CD4-positive, alpha-beta T cell treated with Interleukin-12 subunit alpha and Interleukin-12 subunit beta, for 1 hour (primary cell): ENCODE measurements at places on chromosomes 7 and 10.
A peak's percentile ranks its signal among the peaks of the same experiment; 100 is the strongest.

- DNase-seq: no peak
Measured at GRCh38 chr10:10917031-10917430, 100.6 kb upstream of the CELF2 start.

- DNase-seq: no peak
Measured at GRCh38 chr7:104039363-104039762, 49.9 kb upstream of the RELN start.

DNA sequence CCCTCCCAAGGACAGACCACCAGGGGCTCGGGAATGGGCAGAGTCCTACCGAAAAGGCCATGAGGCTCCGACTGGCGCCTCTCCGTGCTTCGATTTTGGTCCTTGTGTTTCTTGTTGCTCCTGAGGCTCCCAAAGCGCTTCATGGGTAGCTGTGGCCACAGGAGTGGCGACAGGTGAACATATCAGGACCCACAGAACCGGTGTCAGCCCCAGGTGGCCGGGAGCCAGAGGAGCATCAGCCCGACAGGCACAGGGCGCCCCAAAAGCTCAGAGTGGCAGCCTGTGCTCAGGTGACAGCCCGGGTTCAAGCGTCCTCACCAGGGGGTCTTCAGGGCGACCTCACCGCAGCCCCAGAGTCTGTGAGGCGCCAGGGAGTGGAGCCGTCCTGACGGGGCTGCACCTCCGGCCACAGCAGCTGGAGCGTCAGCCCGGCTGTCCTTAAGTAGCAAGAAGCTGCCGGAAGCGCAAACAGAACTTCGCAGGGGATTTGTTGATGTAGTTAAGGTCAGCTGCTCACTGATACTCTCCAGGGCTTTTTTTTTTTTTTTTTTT is 141.0 kb downstream of the PRKAG2 start:
- DNase-seq: no peak

- DNase-seq: no peak
Measured at GRCh38 chr10:116006508-116006907, 266.5 kb downstream of the GFRA1 start.

DNA sequence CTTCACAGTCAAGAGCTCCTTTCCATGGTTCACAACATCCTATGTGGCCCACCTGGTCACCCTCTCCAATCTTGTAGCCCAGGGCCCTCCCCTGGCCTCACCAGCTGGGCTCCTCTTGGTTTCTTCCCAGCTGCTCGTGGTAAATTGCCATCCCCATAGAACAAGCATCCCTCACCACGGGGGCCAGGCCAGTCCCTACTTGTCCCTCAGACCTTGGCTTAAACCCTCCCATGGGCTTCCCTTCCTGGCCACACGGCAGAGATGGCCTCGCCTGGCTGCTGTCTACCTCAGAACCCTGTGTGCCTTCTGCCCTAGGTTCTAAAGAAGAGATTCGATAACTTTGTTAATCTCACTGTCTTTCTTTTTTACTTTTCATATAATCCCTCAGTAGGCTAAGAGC is 153.3 kb upstream of the TCERG1L start:
- DNase-seq: no peak

- no peak for DNase-seq
Measured at GRCh38 chr10:33136781-33137180, 178.8 kb upstream of the ITGB1 start.

GRCh38 chr10:14757986-14758385 is 16.7 kb downstream of the FAM107B start:
- no peak for DNase-seq

- no peak for DNase-seq
Measured at GRCh38 chr7:154598396-154598795, 404.5 kb downstream of the PAXIP1 start.

DNA sequence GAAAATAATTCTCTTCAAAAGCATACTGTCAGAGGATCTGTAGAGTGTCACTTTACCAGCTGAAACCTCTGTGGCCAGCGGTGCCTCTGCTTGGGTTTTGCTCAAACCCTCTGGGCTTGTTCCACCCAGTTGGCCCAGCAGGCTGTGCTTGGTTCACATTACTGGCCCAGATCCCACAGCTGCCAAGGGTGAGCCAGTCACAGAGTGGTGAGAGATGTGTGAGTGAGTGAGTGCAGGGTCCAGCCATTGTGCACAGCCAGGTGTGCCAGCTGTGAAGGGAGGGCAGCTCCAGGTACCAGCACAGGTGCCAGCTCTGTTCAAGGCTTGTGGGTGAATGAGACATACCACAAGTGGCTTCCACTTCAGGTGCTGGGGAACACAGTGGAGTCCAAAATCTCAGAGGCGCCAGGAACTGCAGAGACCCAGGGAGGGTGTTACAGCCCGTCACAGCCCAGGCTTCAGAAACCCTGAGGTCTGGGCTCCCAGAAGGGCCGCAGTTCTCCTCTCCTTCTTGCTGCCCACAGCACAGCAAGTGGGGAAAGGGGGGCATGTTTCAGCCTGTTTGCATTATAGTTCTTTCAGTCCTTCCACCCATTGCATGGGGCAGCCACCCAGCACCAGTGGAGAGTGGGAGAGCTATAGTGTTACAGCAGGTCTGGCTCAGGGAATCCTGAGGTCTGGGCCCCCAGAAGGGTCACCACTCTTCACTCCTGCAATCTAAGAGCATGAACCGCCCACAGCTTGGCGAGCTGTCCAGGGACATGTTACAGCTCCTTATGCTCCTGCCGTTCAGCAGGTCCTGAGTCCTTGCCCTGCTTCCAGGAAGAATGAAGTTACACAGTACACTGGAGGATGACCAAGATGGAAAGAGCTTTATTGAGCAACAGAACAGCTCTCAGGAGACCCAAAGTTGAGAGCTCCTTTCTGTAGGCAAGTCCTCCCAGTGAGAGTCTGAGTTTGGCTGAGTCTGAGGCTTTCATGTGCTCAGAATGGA is 931.7 kb upstream of the SORCS1 start:
- no peak for DNase-seq

DNA sequence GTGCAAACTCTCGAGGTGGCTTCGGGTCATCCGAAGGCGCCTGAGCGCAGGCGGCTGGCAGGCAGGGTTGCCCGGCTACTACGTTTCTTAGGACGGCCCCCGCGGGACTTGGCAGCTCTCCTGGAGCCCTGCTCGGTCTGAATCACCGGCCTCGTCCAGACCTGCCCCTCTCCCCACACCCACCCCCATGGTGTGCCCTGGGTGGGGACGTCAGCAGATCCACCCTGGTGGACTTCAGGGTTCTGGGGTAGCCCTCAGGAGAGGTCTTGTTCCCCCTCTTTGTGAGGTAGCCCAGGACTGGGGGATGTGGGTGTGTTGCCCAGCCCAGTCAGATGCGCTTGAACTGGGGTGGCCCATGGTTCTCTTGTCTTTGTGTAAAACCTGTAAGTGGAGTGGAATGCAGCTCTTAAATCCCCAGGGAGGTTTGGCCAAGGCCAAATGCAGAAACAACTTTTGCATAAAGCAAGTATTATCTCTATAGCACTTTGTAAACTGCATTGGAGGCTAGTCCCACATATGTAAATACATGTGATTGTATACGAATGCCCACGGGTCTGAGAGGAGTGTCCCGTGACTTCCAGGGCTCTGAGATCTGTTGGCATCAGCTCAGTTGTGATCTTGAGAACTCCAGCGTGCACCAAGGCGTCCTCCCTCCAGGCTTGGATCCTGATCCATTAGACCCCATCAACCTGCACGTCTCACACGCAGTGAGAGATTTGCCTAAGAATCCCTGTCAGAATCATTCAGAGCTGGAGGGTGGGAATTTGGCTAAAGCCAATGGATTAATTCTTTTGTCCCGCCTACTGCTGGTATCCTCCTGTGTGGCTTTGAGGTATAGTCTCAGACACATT is 1.8 kb downstream of the PFKFB3 start:
- no peak for DNase-seq

- no peak for DNase-seq
Measured at GRCh38 chr10:33609546-33609945, 275.1 kb upstream of the NRP1 start.

DNA sequence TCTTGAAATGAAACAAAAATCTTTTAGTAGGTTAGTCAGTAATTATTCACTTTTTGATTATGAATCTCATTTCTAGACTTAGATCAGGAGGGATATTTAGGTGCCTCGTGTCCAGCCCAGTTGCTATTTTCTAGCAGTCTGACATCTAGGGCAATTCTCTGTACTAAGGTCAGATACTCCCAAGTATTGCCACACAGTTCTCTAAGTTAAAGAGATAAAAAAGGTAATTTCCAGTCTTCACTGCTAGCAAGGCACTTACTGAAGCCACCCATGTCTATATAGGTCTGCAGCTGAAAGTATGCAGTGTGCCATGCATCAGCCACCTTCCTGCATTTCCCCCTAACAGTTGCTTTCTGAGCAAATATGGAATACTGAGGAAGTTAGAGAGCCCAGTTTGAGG is 83.4 kb downstream of the PON1 start:
- no peak for DNase-seq

- DNase-seq: no peak
Measured at GRCh38 chr10:49081547-49082275, 33.6 kb downstream of the VSTM4 start.

- no peak for DNase-seq
Measured at GRCh38 chr10:78868861-78869260, 199.9 kb upstream of the ZMIZ1 start.

DNA sequence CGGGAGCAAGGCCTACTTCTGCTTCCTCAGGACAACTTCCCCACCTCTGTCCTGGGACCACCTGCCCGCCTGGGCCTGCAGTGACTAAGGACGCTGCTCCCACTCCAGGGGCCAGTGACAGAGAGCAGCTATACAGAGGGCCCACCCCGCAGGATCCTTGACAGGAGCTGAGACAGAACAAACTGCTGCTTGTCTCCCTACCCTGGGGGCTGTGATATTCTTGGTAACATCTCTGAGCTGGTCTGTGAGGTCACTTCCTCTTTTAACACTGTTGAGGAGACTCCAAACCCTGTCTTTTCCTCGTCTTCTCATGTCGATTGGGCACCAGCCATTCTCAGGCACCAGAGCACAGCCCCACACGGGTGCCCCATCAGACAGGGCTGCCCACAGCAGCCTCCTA is 6.9 kb upstream of the MRPS24 start:
- DNase-seq: no peak

- no peak for DNase-seq
Measured at GRCh38 chr10:83553366-83553765, 585.9 kb upstream of the GHITM start.

- DNase-seq: no peak
Measured at GRCh38 chr10:91023700-91024398, 103.0 kb upstream of the ANKRD1 start.

DNA sequence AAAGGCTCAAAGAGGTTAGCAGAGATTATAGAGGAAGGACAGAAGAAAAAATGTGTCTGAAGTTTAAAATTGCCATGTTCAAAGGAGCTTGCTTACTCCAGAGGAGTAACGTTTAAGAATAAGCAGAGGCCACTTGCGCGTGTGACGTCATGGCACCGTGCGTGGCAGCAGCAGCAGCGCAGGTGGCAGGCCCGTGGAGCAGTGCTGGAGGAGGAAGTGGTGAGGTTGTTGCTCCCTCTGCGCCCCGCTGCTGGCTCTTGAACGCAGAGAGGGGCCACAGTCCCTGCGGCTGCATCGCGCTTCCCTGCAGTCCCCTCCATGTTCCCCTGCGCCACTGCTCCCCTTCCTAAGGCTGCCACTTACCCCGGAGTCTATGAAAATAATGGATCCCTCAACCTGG is 37.5 kb downstream of the GDI2 start:
- peak; percentile 80 for DNase-seq

- DNase-seq: no peak
Measured at GRCh38 chr7:25680636-25681035, 452.4 kb upstream of the NPVF start.

DNA sequence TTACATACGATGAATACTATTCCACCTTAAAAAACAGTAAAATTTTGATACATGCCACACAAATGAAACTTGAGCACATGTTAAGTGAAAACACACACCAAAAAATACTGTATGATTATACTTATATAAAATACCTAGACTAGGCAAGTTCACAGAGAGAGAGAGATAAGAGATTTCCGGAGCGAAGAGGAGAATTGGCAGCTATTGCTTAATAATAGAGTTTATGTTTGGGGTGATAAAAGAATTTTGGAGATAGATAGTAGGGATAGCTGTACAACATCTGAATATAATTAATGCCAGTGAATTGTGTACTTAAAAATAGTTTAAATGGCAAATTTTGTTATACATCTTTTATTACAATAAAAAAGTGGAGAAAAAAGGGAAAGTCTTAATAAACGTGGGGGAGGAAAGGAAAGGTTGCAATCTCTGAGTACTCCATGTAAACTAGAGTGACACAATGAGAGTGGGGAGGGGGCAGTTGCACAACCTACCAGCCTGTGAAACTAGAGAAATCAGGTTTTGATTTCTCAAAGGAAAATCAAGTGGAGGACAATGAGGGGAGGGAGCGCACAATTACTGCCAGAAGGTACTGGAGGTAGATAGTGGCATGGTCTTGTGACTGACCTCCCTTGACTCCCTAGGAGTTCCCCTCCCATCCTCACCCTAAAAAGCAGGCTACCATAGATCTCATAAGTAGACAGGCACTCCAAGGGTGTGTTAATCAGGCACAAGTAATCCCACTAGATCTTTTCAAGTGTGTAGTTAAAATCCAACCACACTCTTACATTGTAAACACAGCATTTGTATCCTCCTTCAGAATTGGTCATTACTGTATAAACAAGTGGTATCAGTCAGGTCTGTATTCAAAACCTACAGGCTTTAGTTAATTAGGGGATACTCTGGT is 31.6 kb upstream of the ANK3 start:
- no peak for DNase-seq

DNA sequence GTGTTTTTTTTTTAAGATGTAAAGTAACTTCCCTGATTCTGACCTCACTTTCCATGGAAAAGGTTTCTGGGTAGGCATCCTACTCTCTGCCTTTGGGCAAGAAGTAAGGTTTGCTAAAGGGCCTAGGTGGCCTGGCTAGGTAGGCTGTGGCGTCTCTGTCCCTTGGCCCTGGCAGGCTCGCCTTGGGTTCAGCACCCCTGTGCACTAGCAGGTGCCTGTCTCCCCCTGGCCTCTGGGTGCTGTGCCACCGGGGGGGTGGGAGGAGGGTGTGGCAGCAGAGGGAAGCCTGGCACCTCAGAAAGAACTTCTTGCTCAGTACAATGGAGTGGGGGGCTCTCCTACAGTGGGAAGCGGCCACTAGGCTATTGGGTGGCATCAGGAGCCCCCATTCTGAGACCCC is 14.0 kb downstream of the TECPR1 start:
- DNase-seq: no peak

GRCh38 chr7:16934722-16935340 is 53.0 kb upstream of the AGR3 start:
- no peak for DNase-seq

DNA sequence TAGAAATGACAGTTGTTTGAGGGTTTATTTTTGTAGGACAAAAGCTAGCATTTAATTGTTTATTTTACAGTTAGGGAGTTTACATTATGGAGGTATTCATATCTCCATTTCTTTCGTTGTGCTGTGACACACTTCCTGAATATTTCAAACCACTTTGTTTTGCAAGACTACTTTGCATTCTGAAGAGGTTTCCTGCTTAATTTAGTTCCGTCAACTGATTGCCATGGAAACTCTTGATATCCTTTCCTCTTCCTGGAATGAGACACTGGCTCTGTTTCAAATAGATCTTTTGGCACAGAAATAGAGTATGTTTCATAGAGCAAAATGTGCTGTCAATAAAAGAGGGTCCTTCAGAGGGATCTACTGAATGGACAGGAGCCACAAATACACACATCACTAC is 159.5 kb upstream of the AGR3 start:
- DNase-seq: peak; percentile 30
